Activated T-helper 1 cell treated with anti-CD3 and anti-CD28 coated beads, Interleukin-12 subunit alpha, Interleukin-12 subunit beta, Interleukin-2, Interleukin-4 antibody, amounts not matched to agents 30 ng/mL and 10 ng/mL and 1 ng/mL, durations not matched to agents 14 hours and 24 hours and 36 hours (primary cell): ENCODE measurements at places on chromosomes 7 and 10.

DNA sequence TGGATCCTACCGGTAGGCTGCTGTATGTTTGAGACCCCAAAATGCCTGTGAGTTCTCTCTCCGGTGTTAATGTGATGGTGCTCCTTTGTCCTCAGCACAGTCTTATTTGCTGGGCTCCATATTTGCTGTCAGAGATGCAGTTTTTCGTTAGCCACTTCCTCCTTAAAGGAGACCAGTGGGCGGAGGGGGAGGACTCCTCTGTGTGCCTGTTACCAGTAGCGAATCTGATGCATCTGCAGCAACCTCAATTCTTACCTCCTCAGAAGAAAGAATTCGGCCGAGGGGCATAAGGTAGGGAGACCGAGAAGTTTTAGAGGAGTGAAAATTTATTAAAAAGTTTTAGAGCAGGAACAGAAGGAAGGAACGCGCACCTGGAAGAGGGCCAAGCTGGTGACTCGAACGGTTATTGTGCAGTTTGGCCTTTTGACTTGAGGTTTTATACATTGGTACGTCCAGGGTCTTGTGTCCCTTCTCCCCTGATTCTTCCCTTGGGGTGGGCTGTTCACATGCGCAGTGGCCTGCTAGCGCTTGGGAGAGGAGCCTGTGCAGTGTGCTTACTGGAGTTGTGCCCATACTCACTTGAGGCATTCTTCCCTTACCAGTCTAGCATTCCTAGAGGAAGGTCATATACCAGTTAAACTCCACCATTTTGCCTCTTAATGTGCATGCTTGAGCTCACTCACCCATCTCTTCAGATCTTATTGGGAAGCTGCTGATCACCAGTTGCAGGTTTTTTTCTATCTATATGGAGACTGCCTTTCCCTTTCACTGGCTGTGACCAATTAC lies 49.5 kb downstream of the GNAI1 start:
- DNase-seq = no peak

DNA sequence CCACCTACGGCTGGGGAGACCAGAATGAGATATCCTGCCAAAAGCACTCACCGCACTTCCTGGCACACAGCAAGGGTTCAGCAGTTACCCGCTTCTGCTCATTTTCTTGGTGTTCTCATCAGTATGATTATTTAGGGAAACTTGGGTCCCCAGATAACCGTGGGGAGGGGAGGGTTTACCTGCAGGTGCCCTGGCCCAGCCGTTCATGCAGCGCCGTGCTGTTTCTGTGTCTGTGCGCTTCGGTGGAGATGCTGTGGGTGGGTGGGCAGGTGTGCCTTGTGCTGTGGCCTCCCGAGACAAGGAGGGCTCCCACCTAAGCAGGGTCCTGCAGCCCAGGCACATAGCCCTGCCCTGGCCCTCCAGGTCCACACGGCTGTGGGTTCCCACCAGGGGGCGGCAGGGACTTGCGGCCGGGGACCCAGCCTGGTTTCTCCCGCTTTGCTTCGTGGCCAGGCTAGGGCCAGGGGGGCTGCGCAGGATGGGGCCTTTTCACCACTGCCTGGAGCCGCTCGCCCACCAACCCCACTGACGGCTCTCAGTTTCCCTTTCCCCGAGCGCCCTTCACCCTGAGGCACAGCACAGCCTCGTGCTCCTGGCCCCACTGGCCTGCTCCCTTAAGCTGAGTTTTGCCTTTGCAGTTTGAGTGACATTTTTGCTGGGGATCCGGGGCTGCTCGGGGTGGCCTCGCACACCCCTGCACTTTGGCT lies 78.5 kb downstream of the LHPP start:
- peak; percentile 34 for DNase-seq

GRCh38 chr10:29642990-29643389 lies 8.2 kb upstream of the SVIL start:
- no peak for DNase-seq

DNA sequence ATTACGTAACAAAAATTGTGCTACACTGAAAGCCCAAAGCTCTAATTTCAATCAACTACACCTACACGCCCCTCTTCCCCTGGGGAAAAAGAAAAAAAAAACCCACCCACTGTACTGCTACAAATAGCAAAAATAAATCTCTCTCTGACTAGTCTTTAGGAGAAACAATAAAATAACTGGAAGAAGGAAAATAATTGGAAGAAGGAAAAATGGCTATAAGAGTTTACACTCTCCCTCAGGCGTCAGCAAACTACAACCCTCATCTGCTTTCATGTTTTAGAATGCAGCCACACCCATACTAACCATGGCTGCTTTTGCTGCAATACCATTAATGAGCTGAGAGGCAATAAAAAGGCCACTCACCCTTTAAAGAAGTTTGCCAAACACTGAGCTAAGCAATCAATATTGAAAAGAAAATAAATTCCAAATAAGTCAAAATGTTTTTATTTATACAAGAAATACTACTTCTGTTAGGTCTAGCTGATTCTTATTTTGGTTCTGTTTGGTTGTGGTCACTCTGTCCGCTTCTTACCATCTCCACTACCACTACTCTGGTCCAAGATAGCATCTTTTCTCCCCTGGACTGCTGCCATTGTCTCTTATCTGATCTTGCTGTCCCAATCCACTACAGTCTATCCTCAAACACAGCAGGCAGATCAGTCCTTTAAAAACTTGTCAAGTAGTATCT lies 3.8 kb downstream of the MINDY3 start:
- DNase-seq = no peak

- no peak for DNase-seq
Measured at GRCh38 chr10:3755440-3756359, 29.3 kb downstream of the KLF6 start.

GRCh38 chr10:18273039-18273438 lies 132.8 kb downstream of the CACNB2 start:
- no peak for DNase-seq

- DNase-seq = no peak
Measured at GRCh38 chr7:13320333-13320732, 632.9 kb downstream of the ARL4A start.
